ENCODE measurements at places on chromosomes 13 and 19.

DNA sequence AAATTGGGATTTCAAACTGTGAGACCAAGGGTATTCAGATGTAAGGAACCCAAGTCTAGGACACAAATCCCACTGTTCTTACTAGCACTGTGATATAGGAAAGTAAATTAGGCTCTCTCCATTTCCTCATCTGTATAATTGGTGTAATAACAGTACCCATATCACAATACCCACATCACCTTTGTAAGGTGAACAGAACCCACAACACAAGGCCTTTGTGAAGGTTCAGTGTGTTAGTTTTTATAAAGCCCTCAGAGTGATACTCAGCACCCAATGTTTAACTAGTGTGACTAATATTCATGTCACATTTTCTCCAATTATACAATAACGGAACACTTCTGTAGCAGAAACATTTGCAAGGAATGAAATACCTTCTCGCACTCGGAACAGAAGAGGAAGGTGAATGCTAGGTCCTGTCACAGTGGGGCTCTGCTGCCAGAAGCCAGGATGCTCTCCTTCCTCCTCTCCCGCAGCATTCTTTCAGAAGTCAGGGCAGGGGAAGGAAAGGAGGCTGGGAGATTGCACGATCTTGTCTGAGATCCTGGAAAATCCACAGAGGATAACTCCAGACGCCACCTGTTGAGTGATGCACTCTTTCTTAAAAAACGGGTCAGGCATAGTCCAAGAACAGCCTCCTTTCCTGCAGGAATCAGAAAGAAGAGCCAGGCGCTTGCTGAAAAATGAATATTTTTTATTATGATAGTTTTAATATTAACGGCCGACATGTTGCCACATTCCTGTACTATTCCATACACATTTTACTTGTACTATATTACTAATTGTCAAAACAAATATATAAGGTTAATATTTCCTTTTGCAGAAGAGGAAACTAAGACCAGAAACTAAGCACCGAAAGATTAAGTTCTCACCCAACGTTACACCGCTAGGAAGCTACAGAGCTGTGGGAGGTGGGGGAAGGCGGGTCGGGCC, 762 bp downstream of the ZNF45 start:
- DNase-seq = no peak

GRCh38 chr19:17242431-17243208, 3.1 kb downstream of the NR2F6 start:
- DNase-seq = no peak

GRCh38 chr13:31433746-31434145, 234.0 kb downstream of the B3GLCT start:
- no peak for DNase-seq

DNA sequence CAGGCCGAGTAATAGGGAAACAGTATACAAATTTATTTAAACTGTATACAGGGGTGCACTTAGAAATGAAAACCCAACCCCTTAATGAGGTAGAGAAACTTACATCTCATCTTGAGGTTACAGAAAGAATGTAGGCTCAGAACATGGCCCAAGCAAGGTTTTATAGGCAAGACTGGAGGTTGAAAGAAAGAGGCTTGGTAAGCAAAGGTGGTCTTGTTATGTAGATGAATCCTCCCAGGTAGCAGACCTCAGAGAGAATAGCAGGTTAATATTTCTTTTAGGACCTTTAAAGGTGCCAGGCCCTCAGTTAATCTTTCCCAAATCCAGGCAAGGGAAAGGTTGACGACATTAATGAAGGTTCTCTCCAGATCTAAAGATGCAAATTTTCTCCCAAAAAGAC, 1466.8 kb upstream of the PRR20A start:
- DNase-seq = no peak

- no peak for DNase-seq
Measured at GRCh38 chr13:105894697-105895096, 640.8 kb downstream of the EFNB2 start.

- DNase-seq = no peak
Measured at GRCh38 chr19:35060160-35060855, 18.8 kb downstream of the HPN start.

- DNase-seq = no peak
Measured at GRCh38 chr19:54790711-54791110, 12.7 kb upstream of the KIR2DL4 start.

GRCh38 chr13:42379241-42379640, 107.3 kb downstream of the AKAP11 start:
- no peak for DNase-seq

DNA sequence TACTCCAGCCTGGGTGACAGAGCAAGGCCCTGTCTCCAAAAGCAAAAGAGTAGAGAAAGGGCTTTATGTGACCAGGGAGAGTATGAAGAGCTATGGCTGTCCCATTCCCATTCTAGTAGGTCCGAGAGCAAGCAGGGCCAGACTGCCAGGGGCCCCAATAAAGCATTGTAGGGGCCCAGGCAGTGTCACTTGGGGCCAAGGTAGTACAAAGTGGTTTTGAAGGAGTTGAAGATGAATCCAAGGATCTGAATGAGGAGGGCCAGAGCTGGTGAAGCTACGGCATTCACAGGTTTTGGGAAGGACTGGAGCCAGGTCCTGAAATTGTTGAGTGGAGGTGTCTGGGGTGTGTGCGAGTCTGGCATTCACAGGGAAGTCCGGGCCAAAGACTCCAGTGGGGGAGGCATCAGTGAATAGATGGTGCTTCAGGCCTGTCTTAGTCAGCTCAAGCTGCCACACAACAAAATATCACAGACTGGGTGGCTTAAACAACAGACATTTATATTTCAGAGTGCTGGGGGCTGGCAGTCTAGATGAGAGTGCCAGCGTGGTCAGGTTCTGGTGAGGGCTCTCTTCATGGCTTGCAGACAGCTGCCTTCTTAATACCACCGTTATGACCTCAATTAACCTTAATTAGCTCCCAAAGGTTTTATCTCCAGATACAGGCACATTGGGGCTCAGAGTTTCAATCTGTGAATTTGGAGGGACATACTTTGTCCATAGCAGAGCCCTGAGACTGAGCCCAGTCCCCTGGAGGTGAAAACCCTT, 9.9 kb downstream of the NACC1 start:
- DNase-seq = no peak

DNA sequence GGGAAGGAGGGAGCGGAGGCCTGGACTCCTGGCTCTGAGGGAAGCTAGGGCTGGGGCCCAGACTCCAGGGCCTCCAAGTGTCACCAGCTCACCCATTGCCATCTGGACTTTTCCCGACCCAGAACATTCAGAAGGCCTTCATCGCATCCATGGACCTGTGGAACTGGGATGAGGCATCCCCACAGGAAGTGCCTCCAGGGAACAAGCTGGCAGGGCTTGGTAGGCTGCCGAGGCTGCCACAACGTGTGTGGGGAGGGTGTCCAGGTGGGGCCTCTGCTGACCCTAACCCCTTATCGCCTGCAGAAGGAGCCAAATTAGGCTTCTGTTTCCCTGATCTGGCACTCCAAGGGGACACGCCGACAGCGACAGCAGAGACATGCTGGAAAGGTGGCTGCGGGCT, 767 bp downstream of the ETV2 start:
- DNase-seq = no peak

DNA sequence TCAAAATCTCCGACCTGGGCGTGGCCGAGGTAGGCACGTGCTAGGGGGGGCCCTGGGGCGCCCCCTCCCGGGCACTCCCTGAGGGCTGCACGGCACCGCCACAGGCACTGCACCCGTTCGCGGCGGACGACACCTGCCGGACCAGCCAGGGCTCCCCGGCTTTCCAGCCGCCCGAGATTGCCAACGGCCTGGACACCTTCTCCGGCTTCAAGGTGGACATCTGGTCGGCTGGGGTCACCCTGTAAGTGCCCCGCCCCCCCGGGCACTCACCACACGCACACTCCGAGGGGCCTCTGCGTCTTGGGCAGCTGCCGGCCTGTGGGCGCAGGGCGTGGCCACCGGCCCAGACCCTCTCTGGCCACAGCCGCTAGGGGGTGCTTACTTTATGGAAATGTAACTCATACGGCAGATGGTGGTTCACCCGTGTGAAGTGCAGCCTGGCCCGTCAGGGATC, 14.9 kb downstream of the STK11 start:
- DNase-seq = no peak

- no peak for DNase-seq
Measured at GRCh38 chr13:106172176-106172905, 363.1 kb downstream of the EFNB2 start.

DNA sequence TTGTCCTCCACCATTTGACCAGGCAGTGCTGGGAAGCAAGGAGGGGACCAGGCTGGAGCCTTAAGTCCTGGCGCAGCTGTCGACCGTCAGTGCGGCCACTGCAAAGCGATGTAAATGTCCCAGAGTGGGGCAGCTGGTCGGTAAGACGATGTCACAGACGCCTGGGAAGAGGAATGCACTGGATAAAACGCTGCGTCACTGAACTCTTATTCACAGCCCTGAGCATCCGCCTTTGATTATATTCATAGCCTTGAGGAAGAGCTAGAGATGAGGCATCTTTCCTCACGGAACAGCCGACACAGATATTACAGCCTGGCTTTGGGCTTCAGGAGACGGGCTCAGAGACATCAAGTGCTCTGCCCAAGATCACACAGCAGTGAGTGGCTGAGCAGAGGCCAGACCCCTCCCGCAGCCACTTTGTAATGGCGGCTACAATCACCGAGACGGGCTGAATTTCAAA, 17.6 kb upstream of the TUBGCP3 start:
- no peak for DNase-seq

GRCh38 chr13:79775830-79776229, 294.9 kb downstream of the NDFIP2 start:
- no peak for DNase-seq

- peak; percentile 80 for DNase-seq
Measured at GRCh38 chr13:49976314-49977258, 20.3 kb upstream of the TRIM13 start.

DNA sequence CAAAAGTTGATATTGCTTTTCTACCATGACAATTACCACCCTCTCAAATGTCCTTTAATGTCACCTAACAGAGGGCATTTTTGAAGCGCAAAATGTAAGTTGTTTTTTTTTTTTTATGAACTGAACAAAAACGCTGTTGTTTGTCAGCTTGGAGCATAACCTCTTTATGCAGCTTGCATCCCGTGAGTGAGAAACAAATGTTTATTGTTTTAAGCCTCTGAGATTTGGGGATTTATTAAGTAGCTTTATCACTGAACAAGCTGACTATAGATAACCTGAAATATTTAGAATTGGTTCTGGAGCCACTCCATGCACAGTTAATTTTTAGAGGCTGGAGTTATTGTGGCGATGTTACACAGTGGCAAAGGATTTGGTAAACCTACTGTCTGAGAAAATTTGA, 80.1 kb upstream of the ATXN8OS start:
- DNase-seq = no peak

- peak; percentile 35 for DNase-seq
Measured at GRCh38 chr19:45591004-45591637, 6.5 kb upstream of the OPA3 start.

GRCh38 chr19:4866595-4867424, 657 bp downstream of the PLIN3 start:
- DNase-seq = peak; percentile 62

GRCh38 chr13:41018602-41018948, 541 bp downstream of the ELF1 start:
- no peak for DNase-seq

Measured in CD4-positive, alpha-beta T cell treated with Interleukin-12 subunit alpha and Interleukin-12 subunit beta, for 1 hour (primary cell).